ENCODE measurements at places on chromosomes 5 and 9. TPM values are rescaled to one million over a fixed set of nuclear protein-coding genes. Genes with fewer than 3 reads are reported as not detected.

CMYA5 gene
- 10.7 TPM for polyA plus RNA-seq

F12 gene
- 0.40 TPM for polyA plus RNA-seq

- no peak for DNase-seq
Measured at GRCh38 chr5:154316223-154316935, 125.8 kb downstream of the GALNT10 start.

- no peak for DNase-seq
Measured at GRCh38 chr9:68619636-68620035, 79.0 kb upstream of the TMEM252 start.

- peak; percentile 30 for DNase-seq
Measured at GRCh38 chr5:31232273-31232888, 38.9 kb downstream of the CDH6 start.

DNA sequence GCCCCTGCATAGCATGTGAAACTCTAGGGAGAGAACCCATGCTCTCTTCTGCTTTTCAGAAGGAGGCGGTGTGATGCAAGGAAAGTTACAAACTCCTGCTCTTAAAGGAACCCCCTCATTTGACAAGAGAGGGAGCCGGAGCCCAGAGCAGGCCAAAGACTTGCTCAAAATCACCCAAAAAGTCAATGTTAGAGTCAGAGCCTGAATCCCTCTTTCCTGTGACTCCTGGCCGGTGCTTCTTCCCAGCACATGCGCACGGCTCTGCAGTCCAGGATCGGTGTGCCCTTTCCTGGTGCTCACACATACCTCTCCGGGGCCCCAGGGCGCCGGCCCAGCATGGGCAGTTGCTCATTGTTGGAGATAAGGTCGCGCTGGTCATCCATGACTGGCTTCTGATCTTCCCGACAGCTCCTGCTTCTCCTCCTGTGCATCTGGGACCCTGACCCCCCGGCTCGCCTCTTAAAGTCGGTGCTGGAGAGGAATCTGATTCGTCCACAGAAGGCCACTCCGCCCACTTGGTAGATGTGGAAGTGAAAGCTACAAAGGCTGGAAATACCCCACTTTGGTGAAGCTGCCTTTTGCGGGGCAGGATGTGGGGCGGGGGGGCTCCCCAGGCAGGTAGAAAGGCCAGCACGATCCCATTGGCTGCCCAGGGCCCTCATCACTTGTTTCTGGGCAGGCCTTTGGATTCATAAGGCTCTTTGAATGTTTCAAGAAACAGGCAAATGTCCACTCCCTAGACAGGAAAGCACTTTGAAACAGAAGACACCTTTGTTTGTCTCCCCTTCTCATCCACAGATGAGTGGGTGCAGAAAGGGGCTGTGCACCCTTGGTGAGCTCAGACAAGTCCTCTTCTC lies at the start of gene CD74:
TSS of gene CD74 (minus strand) at position 592 of the 857 bp plus-strand sequence. CDS start at position 431, 161 bp downstream.
- DNase-seq = peak; percentile 52

DNA sequence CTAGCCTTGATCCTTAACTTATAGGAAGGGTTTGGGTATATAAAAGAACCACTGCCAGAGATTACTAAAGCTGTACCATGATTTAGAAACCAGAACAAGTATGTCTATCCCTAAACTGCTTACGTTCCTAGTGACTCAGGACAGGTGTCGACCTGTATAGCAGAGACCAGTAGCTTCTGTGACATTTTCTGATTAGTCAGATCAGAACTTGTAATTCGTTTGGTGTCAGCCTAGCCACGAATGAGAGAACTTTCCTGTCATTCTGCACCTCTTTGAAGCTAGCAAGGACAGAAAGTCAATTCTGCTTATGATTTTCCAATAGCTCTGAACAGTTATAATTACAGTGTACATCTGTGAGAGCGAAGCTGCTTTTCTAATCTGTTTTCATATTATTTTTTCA lies 39.5 kb downstream of the PRKACG start:
- DNase-seq = no peak

DNA sequence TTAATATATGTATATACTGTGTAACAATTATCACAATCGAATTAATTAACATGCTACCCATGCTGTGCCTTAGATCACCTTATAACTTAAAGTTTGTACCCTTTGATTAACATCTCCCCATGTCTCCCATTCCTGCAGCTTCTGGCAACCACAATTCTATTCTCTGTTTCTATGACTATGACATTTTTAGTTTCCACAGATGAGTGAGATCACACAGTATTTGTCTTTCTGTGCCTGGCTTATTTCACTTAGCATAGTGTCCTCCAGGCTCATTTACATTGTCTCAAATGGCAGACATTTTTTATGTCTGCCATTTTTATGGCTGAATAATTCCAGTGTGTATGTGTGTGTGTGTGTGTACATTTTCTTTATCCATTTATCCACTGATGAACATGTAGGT lies 146.1 kb upstream of the SLC28A3 start:
- DNase-seq = no peak

- no peak for DNase-seq
Measured at GRCh38 chr5:150068961-150069645, 17.3 kb downstream of the CSF1R start.

- no peak for DNase-seq
Measured at GRCh38 chr9:24625097-24625496, 79.4 kb upstream of the IZUMO3 start.

GRCh38 chr9:20402273-20402875 lies 219.9 kb downstream of the MLLT3 start:
- DNase-seq = no peak

DNA sequence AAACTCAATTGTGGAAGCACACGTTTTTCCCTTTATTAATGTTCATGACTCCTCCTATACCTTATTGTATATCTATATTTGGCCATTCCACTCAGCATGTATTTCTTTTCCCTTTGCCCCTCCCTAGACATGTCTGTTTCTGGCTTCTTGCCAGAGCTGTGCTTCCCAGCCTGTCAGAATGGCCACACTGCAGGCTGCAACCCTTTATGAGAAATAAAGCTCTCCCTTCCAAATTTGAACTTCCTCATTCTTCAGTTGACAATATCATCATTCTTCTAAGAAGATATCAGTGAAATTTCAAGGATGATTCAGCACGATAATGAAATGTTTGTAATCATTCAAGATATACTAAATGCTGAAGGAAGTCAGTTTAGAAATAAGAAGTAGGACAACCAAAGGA lies 107.6 kb upstream of the PRSS3 start:
- no peak for DNase-seq

DNA sequence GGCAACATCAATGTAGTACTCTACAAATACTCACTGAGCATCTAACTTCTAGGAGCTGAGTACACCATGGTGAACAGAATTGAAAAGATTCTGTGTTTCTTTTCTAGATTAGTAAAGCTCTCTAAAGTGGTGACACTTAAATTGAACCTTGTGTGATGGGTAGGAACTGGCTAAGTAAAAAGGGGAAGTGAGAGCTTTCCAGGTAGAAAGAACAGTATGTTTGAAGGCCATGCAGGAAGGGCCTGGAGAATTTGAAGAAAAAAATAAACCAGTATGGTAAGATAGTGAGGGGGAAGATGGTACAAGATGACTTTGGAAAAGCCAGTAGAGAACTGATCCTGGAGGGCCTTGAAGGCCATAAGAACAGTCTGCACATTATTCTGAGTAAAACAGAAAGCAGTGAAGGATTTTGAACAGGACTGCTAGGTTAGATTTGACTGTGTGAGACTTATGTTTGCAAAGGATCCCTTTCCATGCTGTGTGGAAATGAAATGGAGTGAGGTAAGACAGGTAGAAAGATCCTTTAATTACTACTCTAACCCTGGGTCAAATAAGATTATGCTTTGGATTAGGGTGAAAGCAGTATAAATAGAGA lies 46.7 kb upstream of the UBQLN1 start:
- no peak for DNase-seq

All from right lung (tissue), 10 donors.